ENCODE measurements at places on chromosomes 4 and X.

DNA sequence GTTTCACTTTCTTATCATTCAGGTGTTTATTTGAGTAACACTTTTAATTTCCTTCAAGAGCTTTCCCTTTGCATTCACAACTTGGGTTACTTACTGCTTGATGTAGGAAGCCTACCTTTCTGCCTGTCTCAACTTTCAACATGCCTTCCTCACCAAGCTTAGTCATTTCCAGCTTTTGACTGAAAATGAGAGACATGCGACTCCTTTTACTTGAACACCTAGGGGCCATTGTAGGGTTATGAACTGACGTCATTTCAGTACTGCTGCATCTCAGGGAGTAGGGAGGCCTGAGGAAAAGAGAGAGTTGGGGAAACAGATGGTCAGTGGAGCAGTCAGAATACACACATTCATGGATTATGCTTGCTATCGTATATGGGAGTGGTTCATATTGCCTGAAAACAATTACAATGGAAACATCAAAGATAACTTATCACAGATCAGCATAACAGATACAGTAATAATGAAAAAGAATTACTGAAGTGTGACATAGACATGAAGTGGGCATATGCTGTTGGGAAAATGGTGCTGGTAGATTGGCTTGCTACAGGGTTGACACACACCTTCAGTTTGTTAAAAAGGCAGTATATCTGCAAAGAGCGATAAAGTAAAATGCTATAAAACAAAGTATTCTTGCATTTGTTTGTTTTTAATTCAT, 25.7 kb downstream of the USP53 start:
- DNase-seq, result no peak

- DNase-seq, result no peak
Measured at GRCh38 chr4:21765810-21766407, 182.7 kb downstream of the KCNIP4 start.

- no peak for DNase-seq
Measured at GRCh38 chr4:167183036-167183435, 51.3 kb downstream of the SPOCK3 start.

DNA sequence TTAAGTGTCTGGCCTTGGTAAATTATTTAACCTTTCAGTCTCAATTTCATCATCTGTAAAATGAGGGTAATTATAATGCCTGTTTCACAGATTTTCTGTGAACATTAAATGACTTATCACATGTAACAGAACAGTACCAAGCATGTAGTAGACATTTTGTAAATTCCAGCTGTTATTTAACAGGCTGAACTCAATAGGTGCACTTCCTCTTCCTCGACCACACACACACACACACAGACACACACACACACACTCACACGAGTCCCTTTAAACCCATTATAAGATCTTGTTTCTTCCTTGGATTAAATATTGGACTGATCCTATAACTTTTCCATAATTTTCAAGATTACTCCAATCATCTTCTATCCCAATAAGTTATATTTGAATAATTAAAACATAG, 53.4 kb upstream of the COL25A1 start:
- no peak for DNase-seq

GRCh38 chrX:151754641-151755215, 20.2 kb downstream of the CNGA2 start:
- DNase-seq, result no peak

DNA sequence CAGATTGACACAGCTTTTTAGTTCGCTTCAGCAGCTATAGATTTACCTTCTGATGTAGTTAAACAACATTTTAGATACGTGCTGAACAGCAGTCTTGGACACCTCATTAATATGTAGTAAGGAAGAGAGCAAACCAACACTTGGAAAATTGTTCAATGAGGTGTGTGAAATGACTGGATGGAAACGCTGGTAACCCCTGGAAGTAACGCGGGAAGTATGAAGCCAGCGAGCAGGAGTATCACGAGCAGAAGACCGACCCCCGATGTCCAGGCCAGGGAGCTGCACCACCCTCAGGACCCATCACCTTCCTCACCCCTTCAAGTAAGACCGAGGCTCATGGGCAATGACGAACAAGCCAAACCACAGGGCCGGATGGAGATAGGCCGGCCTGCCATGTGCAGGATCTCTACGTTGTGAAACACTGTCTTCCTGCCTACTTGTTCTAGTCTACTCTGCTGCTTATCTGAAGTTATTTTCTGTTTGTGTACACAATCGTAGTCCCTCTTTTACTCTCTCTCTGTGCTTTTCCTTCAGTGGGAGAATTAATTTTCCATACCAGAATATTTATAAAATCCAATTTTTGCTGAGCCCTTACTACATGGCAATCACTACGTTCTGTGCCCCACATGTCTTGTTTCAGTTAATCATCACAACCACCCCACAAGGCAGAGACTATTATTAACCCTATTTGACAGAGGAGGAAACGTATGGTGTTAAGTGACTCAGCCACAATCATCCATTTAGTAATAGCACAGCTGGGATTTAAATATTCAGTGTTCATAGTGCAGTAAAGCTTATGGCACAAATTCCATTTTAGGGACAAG, 221.7 kb downstream of the APBB2 start:
- DNase-seq, result no peak

GRCh38 chr4:112637552-112637866, 566 bp downstream of the LARP7 start:
- DNase-seq, result no peak

DNA sequence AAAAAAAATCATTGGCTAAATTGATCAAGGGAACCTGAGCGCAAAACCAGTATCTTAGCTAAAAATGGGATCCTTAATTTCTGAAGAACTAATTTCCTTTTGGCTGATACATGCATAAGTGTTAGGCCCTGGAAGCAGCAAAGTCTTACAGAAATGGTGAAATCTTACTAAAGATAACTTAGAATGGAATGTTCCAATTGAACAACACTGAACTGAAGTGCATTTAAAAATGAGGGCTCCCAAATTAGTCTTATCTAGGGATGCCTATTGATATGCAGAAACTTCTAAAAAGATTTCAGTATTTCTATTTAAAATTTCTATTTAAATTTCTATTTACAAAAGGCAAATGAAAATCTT, 120.7 kb upstream of the BANK1 start:
- DNase-seq, result no peak

All from activated CD8-positive, alpha-beta memory T cell treated with anti-CD3 and anti-CD28 coated beads for 1 hour (primary cell).